T1000 (cell line): ENCODE measurements at places on chromosomes 13 and 19.

DNA sequence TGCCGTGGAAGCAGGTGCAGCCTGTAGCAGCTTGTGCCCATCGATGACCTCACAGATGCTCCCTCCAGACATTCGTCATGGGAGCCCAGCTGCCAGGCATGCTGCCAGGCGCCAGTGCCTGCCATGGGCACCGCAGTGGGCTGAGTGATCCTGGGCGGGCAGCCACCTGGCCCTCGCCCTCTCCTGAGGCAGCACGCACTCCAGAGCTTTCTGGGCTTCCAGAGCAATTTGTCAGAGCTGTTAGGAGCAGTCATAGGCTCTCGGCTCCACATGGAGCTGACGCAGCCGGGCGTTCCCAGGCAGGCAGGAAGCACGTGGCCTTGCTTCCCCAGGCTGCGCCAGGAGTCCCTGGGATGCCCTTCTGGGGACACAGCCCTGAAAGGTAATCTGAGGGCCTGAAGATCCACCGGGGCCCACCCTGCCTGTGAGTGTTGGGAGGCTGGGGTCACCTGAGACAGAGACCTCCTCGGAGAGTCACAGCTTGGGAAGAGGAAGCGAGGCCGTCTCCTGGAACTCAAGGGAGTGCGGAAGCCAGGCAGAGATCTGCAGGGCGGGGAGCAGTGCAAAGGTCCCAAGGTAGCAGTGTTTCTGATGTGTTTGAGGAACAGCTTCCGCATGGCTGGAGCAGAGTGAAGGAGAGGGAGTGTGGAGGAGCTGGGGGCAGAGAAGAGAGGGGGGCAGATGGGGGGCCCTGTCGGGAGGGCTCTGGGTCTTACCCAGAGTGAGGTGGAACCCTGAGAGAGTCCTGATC, 50.6 kb downstream of the DPF1 start:
- DNase-seq = peak; percentile 89

GRCh38 chr13:112733112-112733511, 43.3 kb downstream of the ATP11A start:
- DNase-seq = no peak

DNA sequence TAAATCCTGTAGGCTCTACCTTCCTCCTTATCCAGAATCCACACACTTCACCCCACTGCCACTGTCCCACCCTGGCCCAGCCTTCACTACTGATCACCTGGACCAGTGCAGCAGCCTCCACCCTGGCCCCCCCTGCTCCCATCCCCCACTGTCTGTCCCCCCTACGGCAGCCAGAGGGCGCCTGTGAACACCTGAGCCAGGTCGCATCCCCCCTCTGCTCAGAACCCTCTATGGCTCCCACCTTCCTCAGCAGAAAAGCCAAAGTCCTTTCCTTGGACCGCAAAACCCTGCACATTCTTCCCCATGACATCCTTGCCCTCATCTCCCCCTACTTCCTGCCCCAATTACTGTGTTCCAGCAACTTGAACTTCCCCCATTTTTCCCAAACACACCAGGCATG, 20.6 kb downstream of the ELAVL3 start:
- DNase-seq = no peak

GRCh38 chr19:10388957-10389356, 8.6 kb upstream of the TYK2 start:
- DNase-seq = peak; percentile 63

GRCh38 chr13:58207501-58207900, 576.0 kb downstream of the PCDH17 start:
- DNase-seq = no peak

- DNase-seq = no peak
Measured at GRCh38 chr13:96532804-96533203, 442.9 kb downstream of the HS6ST3 start.

- no peak for DNase-seq
Measured at GRCh38 chr19:44696939-44697669, 1.8 kb upstream of the CEACAM16 start.

DNA sequence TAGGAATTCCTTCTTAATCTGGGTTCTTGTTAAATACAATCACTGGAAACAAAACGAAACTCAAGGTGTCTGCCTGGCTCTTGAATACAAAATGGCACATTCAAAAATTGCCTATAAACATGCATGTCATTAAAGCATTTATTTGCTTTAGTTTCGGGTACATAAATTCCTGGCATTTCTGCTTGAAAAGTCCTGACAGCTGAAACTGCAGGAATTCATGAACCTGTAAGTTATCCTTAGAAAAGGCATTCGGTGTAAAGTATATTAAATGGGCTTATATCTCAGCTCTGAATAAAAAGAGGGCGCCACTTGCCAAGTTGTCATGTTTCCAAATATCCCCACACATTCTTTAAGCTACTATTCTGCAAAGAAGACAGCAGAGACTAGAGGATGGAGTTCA, 32.9 kb downstream of the RXFP2 start:
- no peak for DNase-seq

GRCh38 chr13:57631596-57632275, at the start of gene PCDH17:
TSS of gene PCDH17 (plus strand) at chr13:57631744. CDS start at chr13:57632547, 803 bp downstream.
- no peak for DNase-seq

- no peak for DNase-seq
Measured at GRCh38 chr13:100269837-100270236, 180.9 kb downstream of the PCCA start.

DNA sequence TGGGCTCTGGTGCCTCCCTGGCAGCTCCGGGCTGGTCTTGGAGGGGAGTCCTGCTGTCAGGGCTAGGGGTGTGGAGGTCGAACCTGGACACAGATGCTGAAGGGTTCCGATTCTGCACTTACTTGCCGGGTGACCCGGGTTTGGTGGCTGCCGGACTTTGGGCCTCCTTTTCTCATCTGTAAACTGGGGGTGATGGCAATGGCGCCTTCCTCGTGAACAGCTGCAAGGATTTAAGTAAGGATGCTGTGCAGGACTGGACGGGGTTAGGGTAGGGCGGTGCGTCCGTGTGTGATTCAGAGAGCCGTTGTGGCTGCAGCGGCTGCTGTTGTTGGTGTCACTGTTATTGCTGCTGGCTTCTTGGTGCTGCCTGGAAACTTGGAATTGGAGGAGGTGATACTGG, 2.4 kb downstream of the HPN start:
- no peak for DNase-seq
